Immature natural killer cell (primary cell): ENCODE measurements at places on chromosomes 1 and 21.

GRCh38 chr21:39612233-39613040, at the start of gene B3GALT5:
TSS of gene B3GALT5 (plus strand) at chr21:39612940. CDS start at chr21:39660560, 47,620 bp downstream.
- no peak for DNase-seq
- H3K4me1 ChIP-seq: peaks cover 7% of the 10 kb centered on the region
- H3K36me3 ChIP-seq: no peaks in the 10 kb centered on the region
- no peak within 1 kb of the TSS for H3K27ac ChIP-seq
- peaks cover 17% of the 10 kb centered on the region for H3K27me3 ChIP-seq
- H3K4me3 ChIP-seq: no peak within 1 kb of the TSS

DNA sequence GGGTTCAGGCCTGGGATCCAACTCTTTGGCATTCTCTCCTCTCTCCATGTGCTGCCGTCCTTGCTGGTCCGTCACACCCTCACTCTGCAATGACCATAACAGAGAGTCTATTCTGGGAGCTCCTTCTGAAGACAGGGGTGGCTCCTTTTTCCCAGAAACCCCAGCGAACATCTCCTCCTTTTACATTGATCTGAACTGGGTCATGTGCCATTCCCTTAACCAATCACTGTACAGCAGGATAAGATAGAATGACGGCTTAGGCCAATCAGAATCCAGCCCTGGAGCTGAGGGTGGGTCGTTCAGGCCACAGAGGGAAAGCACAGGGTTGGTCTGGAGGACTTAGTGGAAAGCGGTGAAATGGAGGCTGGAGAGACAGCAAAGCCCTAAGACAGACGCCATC, 740.1 kb downstream of the MATN1 start:
- no peaks in the 10 kb centered on the region for H3K36me3 ChIP-seq
- H3K27ac ChIP-seq: no peak overlapping the region
- H3K27me3 ChIP-seq: peaks cover 11% of the 10 kb centered on the region
- H3K4me1 ChIP-seq: no peaks in the 10 kb centered on the region
- no peak overlapping the region for H3K4me3 ChIP-seq

GRCh38 chr21:25970254-25970930, 200.2 kb downstream of the APP start:
- no peak overlapping the region for H3K27ac ChIP-seq
- H3K36me3 ChIP-seq: no peaks in the 10 kb centered on the region
- H3K4me3 ChIP-seq: no peak overlapping the region
- peaks cover 12% of the 10 kb centered on the region for H3K4me1 ChIP-seq
- no peak for DNase-seq

GRCh38 chr1:118954301-118954905, 33.7 kb downstream of the TBX15 start:
- no peak for DNase-seq
- H3K27me3 ChIP-seq: no peaks in the 10 kb centered on the region
- H3K4me1 ChIP-seq: no peaks in the 10 kb centered on the region

DNA sequence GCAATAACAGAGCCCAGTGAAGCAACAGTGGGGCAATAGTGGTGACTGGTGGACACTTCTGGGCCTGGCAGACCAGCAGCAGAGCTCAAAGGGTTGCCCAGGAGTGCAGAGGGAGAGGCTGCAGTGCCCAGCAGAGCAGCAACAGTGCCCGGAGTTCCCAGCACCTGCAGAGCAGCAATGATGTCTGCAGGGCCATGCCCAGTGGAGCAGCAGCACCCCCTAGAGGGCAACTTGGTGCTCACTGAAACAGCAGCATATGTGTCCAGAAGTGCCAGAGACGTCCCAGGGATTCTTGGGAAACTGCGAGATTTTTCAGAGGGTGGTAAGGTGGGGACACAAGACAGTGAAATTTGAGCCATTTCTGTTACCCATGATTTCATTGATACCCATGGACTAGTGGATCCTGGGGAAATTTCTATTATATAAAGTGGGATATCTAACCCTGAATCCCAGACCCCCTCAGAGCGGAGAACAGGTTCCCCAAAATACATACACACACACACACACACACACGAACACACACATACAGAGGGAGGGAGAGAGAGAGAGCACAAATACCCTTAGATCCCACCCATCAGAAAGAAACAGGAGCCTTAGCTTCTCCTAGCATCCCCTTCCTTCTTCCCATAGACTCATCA, 156.9 kb upstream of the GJB5 start:
- no peak overlapping the region for H3K4me3 ChIP-seq
- DNase-seq: peak; percentile 10
- H3K4me1 ChIP-seq: no peaks in the 10 kb centered on the region

GRCh38 chr1:8677782-8678181, 139.7 kb downstream of the RERE start:
- no peak overlapping the region for H3K4me3 ChIP-seq
- no peak overlapping the region for H3K27ac ChIP-seq
- no peaks in the 10 kb centered on the region for H3K27me3 ChIP-seq
- DNase-seq: no peak

DNA sequence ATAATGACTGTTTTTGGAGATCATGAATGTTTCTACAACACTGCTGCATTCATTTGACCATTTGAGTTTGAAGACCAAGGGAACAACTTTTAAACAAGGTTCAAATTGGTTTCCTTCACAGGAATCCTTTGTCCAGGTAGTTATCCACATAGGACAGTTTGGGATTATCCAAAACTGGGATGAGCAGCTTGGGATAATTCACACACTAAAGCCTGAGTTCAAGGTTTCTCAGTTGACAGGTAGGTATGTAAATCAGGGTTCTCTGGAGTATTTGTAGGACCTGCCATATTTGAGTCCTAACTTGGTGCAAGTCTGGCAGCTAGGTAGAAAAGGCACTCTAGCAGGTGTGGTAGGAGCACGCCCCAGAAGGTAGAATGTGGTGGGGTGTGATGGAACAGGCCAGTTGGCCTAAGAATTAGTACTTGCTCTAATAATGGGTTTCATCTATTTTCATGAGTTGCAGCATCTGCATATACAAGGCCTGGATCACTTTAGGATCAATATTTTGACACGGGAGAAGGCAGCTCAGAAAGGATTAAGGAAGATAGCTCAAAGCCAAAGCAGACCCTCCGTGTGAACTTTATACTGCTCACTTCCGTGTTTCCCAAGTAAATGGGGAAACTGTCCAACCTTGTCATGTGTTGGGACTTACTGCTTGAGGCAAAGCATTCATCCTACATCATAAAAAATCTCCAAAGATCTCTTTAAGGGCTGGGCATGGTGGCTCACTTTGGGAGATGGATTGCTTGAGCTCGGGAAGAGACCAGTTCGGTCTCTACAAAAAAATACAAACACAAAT, 14.1 kb upstream of the RAB42 start:
- peaks cover 28% of the 10 kb centered on the region for H3K36me3 ChIP-seq
- no peak for DNase-seq
- peaks cover 2% of the 10 kb centered on the region for H3K27me3 ChIP-seq
- peaks cover 35% of the 10 kb centered on the region for H3K4me1 ChIP-seq
- H3K27ac ChIP-seq: peak overlapping the region; percentile 9

DNA sequence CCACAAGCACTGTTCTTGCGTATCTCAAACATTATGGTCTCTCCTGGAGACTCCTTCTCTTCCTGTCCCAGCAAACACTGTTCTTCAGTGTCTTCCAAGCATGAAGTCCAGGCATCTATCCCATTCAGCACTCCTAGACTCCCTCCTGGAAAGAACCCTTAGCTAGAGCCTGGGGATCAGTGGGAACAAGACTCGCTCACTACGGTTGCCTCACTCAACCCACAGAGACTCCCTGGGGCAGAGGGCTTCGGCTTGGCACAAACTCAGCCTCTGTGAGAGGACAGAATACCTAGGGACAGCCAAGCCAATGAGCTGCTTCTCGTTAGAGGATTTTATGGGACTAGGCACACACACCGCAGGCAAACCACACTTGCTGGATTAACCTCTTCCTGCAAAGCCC, 86.5 kb upstream of the IPO9 start:
- H3K27me3 ChIP-seq: peaks cover 14% of the 10 kb centered on the region
- no peaks in the 10 kb centered on the region for H3K36me3 ChIP-seq

DNA sequence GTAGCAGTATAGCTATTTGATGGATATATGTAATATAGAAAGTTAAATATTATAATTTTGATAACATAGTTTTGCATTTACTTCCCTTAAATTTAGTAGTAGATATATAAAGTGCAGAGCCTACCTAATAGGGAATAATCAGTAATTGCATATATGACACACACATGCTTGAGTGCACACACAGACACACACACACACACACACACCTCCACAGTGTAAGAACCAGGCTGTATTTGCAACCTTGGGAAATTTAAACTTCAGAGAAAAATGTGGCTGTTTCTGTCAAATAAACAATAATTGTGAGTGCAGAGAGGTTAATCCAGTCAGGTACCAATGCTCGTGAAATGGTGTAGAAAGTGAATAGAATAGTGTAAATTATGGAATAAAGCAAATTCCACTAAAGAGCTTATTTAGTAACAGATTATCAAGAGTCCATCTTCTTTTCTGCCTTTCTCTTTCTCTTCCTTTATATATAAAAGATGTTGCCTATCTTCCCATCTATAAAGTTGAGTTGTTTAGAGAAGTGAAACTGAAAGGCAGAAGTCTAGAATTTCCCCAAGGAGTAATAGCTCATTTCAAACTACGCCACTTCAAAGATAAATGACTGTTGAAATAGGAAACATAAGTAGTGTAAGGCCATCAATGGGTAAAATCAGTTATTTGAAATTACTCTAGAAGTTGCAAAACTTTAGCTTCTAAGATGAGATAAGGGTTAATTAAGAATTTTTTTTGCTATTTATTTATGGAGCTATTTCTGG, 273.7 kb downstream of the SRGAP2C start:
- no peak overlapping the region for H3K27ac ChIP-seq
- peaks cover 6% of the 10 kb centered on the region for H3K4me1 ChIP-seq
- H3K27me3 ChIP-seq: peaks cover 5% of the 10 kb centered on the region
- H3K4me3 ChIP-seq: peak overlapping the region; percentile 40

DNA sequence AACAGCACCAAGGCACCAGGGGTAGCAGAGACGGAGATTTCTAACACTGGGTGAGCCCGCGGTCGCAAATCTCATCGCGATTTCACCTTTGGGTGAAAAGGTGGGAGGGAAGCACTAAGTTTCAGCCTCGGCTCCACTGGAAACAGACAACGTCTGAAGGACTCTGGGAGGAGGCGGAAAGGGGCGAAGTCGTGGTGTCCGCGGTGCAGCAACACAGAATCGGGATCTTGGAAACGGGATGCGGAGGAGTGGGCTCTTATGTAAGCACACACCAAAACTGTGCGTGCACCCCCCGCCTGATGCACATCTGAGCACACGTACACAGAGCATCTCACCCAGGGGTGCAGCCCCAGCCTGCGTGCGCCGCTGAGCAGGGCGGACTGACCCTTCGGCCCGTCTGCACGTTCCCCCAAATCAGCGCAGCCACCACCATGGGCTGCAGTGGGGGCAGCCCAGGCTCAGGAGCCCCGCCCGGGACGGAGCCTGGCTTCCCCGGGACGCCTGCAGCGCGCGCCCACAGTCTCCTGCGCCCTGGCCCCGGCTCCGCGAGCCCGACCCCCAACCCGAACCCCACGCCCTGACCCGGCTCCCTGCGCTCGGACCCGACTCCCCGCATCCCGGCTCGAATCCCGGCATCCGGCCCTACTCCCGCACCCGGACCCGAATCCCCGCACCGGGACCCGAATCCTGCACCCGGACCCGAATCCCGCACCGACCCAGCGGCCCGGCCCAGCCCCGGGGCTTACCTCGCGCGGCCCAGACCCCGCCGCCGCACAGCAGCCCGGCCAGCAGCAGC, 670 bp downstream of the CLSTN1 start:
- peak overlapping the region; percentile 96 for H3K4me3 ChIP-seq
- peaks cover 33% of the 10 kb centered on the region for H3K4me1 ChIP-seq
- peak; percentile 28 for DNase-seq
- H3K36me3 ChIP-seq: no peaks in the 10 kb centered on the region
- H3K27me3 ChIP-seq: peaks cover 3% of the 10 kb centered on the region
- H3K27ac ChIP-seq: peak overlapping the region; percentile 84

GRCh38 chr1:186375929-186376319, 286 bp downstream of the ODR4 start:
- peak overlapping the region; percentile 93 for H3K27ac ChIP-seq
- peak overlapping the region; percentile 94 for H3K4me3 ChIP-seq
- H3K27me3 ChIP-seq: peaks cover 10% of the 10 kb centered on the region
- no peak for DNase-seq

DNA sequence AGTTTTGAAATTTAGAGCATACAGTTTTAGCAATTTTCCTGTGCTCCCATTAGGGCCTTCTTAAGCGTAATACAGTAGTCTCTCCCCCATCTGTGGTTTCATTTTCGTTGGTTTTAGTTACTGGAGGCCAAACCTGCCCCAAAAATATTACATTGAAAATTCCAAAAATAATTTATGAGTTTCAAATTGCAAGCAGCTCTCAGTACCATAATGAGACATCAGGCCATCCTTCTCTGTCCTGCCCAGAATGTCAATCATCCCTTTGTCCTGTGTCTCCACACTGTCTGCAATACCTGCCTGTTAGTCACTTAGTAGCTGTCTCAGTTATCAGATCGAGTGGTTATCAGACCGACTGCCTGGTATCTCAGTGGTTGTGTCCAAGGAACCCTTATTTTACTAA, 45.4 kb downstream of the ADSS2 start:
- H3K27ac ChIP-seq: peak overlapping the region; percentile 83
- DNase-seq: no peak
- peaks cover 47% of the 10 kb centered on the region for H3K36me3 ChIP-seq
- peak overlapping the region; percentile 39 for H3K4me3 ChIP-seq
- H3K27me3 ChIP-seq: no peaks in the 10 kb centered on the region

DNA sequence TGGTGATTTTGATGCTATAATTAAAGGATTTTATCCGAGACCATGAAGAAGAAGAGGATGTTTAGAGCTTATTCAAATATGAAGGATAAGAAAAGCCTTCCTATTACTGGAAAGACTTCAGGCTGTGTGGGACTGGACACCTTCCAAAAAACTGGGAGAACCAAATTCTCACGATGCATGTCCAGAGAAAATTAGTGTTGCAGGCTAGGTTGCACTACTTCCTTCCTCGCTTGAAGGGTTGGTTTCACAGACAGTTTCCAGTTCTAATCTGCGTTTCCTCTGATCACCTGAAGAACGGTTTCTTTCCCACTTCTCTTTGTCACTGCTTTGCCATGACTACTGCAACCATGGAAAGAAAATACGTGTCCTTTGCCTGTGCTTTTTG, 2.0 kb downstream of the MTARC2 start:
- peaks cover 12% of the 10 kb centered on the region for H3K4me1 ChIP-seq
- DNase-seq: no peak
- H3K27ac ChIP-seq: no peak overlapping the region
- H3K36me3 ChIP-seq: no peaks in the 10 kb centered on the region
- no peak overlapping the region for H3K4me3 ChIP-seq

- H3K36me3 ChIP-seq: no peaks in the 10 kb centered on the region
- no peaks in the 10 kb centered on the region for H3K4me1 ChIP-seq
- no peak for DNase-seq
- no peak overlapping the region for H3K4me3 ChIP-seq
Observed at GRCh38 chr1:96968983-96969382, 247.4 kb downstream of the PTBP2 start.

DNA sequence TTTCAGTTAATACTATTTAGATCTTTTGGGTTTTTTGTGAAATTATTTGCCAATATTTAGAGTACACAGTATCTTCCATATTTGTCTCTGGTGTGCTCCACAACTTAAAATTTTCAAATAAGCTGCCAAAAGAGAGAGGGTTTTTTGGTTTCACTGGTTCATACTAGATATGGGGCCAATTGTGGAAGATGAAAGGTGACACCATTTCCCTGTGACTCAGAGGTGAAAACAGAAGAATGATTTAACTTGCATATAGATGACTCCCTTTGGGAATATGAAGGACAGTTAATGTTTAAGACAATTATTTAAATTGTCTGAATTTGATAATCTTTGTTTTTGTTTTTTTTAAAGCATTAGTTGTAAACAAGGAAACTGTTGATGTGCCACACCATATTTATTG, 37.5 kb downstream of the IVNS1ABP start:
- no peak overlapping the region for H3K27ac ChIP-seq
- no peak for DNase-seq
- peaks cover 7% of the 10 kb centered on the region for H3K36me3 ChIP-seq
- H3K4me3 ChIP-seq: no peak overlapping the region
- H3K4me1 ChIP-seq: peaks cover 25% of the 10 kb centered on the region
